NB4 (cell line): ENCODE measurements at places on chromosomes 13 and 19.

GRCh38 chr13:103716718-103717117 lies 650.5 kb upstream of the SLC10A2 start:
- DNase-seq, result no peak

DNA sequence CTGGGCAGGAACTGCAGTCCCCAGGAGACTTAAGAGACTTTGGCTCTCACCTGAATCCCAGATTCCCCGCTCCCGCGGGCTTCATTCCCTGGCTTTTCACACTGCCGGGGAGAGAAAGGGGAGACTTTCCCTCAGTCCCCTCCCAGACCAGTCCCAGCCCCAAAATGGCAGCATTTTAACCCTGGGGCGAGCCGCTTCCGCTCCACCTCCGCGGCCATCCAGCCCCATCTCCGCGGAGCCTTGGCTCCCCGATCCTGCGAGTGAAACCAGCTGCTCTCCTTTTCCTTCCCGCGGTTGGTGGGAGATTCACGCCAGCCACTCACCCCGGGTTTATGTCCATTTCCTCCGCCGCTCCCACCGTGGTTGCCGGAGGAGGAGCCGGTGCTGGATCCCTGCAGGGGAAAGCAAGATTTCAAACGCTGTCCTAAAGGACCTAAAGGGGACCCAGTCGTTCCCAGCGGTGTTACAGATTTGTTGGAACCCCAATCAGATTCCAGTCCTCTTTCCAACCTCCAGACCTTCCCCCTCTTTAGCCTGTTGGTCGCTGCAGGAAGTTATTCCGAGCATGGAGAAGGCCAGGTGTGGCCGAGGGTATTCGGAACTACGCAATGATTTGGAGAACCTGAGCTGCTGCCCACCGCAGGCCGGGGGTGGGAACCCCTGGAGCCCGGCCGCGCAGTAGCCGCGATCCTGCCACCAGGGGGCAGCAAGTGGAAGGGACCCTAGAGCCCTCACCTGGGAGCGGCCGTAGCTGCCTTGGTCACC lies 3.4 kb downstream of the DMKN start:
- peak; percentile 28 for DNase-seq

GRCh38 chr13:110338441-110339101 lies 31.5 kb downstream of the COL4A2 start:
- no peak for DNase-seq

DNA sequence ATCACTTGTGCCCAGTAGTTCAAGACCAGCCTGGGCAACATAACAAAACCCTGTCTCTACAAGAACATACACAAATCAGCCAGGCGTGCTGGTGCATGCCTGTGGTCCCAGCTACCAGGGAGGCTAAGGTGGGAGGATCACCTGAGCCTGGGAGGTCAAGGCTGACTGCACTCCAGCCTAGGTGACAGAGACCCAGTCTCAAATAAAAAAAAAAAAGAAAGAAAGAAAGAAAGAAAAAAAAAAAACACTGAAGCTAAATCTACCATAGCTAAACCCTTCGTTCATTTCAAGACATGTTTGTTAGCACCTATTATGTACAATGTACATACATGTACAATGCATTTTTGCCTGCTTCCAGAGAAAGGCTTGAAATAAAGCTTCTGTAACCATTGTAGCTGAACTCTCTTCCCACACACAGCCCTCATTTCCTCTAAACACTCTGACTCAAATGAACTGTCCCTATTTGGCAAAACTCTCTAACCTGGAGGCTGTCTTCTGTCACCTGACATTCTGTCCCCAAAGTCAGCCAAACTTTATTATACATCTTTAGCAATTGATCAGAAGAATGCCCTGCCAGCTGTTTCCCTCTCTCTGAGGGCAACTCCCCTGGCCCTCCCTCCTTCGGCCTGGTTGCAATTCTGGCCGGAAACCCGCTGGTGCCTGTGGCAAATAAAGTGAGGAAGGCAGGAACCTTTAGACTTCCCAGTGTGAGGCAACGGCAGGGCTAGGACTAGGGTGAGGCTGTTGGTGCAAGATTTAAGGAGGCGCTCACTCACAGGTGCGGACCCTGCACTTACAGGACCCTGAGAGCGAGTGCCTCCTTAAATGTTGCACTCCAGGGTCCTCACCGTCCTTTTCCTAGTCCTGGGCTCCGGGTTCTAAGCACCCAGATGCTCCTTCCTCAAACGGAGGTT lies 1.8 kb downstream of the ETHE1 start:
- DNase-seq, result peak; percentile 89

DNA sequence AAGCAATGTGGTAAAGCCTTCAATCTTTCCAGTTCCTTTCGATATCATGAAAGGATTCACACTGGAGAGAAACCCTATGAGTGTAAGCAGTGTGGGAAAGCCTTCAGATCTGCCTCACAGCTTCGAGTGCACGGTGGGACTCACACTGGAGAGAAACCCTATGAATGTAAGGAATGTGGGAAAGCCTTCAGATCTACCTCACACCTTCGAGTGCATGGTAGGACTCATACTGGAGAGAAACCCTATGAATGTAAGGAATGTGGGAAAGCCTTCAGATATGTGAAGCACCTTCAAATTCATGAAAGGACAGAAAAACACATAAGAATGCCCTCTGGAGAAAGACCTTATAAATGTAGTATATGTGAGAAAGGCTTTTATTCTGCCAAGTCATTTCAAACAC lies 15.6 kb upstream of the ZNF763 start:
- DNase-seq, result peak; percentile 23

- DNase-seq, result no peak
Measured at GRCh38 chr19:57667228-57667627, 1.5 kb upstream of the ZSCAN4 start.

DNA sequence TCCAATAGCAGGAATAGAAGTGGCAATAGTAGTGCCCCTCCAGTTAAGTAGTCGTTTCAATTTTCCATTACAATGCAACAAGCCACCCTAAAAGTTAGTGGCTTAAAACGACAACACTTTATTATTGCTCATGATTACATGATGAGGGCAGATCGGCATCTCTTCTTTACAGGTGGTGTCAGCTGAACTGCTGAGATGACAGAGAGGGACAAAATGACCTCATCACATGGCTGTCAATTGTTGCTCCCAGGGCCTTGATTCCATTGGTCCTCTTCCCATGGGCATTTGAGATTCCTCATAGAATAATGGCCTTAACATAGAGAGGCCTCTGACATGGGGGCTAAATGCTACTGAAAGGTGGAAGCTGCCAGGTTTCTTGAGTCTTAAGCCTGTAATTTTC lies 679.8 kb upstream of the KLHL1 start:
- no peak for DNase-seq

GRCh38 chr13:50422181-50423148 lies 407.2 kb downstream of the KCNRG start:
- DNase-seq, result no peak
